Naive thymus-derived CD8-positive, alpha-beta T cell (primary cell): ENCODE measurements at places on chromosomes 5 and 9.

DNA sequence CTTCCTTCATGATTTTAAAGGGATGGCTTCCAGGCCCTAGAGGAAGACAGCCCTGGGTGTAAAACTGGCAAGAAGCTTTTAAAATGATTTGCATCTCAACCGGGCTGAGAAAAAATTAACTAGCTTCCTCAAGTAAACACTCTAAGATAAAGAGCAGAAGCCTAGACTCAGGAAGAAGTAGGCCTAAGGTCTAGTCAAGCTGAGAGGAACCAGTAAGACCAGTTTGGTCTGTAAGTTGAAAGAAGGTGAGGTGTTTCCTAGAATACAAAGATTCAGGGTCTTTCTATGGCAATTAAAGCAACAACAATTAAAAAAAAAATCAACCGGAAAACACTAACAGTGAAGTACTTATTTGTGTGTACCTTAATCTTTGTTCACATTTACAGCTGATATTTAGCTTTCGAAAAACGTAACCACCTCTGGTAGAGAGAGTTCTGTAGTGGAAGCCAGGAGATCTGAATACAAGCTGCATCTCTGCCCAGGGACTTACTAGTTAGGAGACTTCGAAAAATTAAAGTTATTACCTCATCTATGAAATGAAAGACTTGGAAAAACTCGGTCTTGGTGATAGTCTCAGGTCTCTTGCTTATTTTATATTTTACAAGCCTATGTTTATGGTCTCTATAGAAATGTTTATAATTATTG, 75.7 kb downstream of the TUSC1 start:
- no peak for DNase-seq

GRCh38 chr5:23445573-23445972, 61.8 kb upstream of the PRDM9 start:
- DNase-seq = no peak

DNA sequence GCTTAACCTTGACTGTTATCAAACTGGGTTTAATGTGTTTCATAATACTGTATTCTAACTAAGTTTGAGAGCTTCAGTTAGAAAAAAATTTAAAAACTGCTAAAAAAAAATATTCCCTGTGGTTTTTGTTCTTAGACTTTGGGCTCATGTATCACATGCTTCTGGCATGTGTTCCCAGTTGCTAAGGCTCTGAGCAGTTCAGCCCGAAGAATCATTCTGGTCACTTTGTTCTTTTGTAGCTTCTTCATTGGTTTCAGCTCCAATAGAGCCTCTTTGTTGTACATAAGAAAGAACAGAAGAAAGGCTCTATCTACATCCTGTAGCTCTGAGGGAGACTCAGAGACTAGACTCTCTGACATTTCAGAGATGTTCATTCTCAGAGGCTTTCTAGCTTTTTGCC, 25.6 kb downstream of the KCNN2 start:
- DNase-seq = no peak

DNA sequence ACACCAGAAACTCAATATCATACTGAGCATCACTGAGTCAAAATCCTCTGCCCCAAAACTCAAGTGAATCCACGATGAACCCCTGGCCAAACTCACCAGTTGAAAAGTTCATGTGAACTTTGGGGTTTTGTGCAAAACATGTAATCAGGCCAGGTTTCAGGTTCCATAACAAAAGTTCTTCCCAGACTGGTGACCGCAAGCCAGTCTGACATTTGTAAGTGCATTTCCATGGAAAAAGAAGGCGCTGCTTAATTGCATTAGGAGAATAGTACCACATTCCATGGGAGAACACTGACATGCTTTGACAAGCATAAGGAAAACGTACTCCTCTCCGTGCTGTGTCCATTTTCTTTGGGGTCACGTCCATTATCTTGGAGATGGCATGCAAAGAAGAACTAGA, 567.0 kb downstream of the BNC2 start:
- no peak for DNase-seq

- DNase-seq = no peak
Measured at GRCh38 chr5:57128325-57128724, 45.5 kb upstream of the GPBP1 start.

DNA sequence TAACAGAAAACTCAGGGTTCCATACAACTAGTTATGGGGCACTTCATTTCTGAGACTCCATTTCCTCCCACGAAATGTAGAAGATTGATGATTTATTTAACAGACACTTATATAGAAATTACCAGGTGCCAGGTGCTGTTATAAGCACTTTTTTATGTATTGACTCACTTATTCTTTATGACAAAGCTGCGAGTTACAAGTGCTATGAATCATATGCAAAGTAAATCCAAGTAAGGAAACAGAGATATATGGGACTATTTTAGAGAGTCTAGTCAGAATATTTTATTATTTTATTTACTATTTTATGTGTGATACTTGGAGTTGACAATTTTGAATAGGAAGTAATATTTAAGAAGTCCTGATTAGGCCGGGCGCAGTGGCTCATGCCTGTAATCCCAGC, 822.8 kb upstream of the C9orf72 start:
- no peak for DNase-seq

DNA sequence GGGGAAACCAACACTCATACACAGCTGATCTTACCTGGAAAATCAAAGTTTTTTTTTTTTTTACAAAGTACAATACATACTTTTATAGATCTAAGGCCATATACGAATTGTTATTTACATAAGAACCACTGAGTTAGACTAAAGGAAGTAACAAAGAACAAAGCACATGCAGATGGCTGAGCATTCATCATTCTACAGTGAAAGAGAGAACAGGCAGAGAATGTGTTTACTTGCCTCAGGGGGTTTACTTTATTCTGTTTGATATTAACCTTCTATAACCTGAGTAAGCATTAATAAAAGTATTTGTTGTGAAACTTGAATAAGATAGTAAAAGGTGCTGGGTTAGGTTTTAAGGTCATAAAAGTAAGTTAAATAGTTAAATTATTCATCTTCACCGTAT, 54.7 kb downstream of the SLC38A9 start:
- no peak for DNase-seq

DNA sequence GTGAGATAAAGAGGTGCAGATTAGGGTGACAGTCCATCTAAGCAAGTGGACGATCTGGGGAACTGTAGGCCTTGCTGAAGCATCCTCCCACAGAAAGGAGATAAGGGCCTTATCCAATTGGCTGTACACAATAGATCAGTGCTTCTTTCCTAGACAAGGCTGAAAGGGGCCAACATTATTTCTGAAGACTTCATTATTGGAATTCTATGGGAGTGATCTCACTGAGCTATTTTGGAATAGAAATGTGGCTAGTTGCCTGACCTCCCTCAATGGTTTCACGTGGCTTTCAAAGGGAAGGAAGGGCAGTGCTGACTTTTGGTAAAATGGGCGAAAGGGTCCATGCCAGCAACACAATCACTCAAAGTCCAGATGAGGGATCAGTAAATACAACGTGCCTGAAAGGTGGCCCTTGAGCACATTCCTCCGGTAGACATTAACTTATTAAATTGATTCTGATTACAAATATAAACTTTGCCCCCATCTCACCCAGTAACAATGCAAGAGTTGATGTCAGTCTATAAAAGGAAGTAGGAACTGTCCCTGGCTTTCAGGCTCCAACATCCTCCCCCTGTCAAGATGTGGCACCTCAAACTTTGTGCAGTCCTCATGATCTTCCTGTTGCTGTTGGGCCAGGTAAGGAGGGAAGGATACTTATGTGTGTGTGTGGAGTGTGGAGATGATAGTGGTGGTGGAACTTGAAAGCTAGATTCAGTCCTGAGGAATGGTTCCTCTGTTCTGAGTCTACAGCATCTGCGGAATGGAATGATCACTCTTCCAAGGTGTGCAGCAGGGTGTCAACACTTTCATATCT, at the start of gene LEAP2:
TSS of gene LEAP2 (plus strand) at position 550 of the 811 bp plus-strand sequence. CDS start at position 577, 27 bp downstream.
- no peak for DNase-seq

- no peak for DNase-seq
Measured at GRCh38 chr5:51202161-51202560, 181.1 kb upstream of the ISL1 start.

DNA sequence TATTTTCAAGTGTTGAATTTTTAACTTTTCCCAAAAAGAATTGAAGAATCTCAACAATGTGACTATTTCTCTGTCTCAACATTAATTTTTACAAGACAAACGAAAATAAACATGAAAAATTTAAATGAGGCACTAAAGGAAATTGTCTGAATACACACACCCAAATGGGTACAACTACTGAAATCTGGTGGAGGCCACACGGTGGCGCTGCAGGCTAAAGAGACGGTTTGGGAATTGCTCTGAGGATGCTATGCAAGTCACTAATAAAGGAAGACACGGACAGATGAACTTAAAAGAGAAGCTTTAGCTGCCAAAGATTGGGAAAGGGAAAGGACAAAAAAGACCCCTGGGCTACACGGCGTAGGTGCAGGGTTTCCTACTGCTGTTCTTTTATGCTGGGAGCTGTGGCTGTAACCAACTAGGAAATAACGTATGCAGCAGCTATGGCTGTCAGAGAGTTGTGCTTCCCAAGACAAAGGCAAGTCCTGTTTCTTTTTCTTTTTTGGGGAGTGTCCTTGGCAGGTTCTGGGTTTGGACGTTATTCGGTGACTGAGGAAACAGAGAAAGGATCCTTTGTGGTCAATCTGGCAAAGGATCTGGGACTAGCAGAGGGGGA, at the start of gene PCDHB10:
TSS of gene PCDHB10 (plus strand) at position 244 of the 616 bp plus-strand sequence. CDS start at position 444, 200 bp downstream.
- no peak for DNase-seq

DNA sequence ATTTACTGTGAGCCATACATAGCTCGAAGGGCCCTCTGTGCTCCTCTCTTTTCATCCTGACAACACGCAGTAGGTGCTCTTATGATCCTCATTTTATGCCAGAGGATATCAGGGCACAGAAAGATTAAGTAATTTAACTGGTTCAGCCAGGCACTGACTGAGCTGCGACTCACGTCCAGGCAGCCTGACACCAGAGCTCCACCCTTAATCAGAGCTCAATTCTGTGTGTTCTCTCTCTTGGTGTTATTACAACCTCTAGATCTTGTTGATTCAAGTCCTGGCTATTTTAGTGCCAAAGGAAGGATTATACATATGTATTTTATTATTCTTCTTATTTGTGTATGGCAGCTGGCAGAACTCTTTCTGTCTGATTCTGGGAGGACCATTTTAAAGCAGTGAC, 59.7 kb downstream of the OSMR start:
- DNase-seq = no peak

- no peak for DNase-seq
Measured at GRCh38 chr9:109468927-109469326, 29.2 kb downstream of the PTPN3 start.

DNA sequence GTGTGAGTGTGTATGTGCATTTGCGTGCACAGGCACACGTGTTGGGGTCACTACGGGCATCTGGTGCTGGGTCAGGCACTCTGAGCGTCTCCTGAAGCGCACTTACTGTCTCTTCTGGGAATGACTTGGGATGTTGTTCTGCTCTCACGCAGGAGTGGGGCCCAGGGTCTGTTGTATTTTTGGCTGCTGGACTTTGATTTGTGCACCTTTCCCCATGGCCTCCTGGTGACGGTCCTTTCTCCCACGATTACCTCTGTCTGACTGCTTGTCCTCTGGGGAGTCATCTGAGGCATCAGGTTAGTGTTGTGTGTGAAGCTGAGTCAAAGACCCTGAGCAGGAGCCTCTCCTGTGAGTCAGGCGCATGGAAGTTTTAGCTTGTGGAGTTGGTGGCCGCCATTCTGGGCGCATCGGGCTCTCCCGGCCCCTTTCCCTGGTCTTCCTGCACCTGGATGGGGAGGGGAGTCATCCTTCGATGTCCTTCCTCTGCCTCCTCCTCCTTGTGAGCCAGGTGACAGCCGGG, 62.1 kb downstream of the RXRA start:
- DNase-seq = no peak

GRCh38 chr5:73918791-73919221, 292.8 kb downstream of the ARHGEF28 start:
- no peak for DNase-seq

- no peak for DNase-seq
Measured at GRCh38 chr5:133779828-133780475, 167.6 kb upstream of the FSTL4 start.

DNA sequence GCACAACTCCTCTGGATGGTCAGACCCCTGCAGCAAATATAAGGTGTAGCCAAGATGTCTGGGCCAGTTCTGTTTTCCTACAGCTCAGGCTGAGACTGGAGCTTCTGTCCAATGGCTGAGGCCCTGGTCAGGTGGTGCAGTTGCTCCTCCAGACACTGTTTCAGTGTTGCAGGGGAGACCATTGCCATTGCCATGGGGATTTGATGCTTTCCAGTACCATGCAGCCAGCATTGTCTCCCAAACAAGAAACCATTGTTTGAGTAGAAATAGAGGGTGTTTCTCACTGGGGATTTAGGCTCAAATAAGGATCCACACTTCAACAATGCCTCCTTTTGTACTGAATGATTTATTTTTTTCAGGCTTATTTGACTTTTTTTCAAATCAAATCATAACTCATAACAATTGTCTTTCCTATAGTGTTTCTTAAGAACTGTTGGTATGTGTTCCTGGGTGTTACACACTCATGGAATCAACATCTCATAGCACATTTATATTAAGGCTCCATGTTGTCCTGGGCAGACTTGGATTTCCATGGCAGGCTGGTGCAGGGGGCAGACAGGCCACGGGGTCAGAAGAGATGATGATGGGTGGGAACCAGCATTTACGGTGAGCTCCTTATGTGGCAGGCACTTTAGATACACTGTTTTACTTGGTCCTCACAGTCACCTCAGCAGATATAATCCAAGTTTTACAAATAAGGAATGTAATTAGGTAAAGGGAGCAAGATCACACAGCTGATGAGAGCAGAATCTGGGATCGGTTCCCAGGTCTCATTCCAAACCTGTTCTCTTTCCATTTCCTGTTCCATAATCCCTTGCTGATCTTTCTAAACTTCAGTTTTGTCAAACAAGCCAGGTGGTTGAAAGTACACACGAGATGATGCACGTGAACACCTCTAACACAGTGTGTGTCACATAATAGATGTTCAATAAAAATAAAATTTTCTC, 95.9 kb upstream of the GNAQ start:
- DNase-seq = no peak

GRCh38 chr9:115524453-115525059, 406.6 kb upstream of the TNC start:
- no peak for DNase-seq

- no peak for DNase-seq
Measured at GRCh38 chr5:66595756-66596635, at the start of gene MAST4. TSS of gene MAST4 (plus strand) at chr5:66596393. CDS start at chr5:66596656, 263 bp downstream.

DNA sequence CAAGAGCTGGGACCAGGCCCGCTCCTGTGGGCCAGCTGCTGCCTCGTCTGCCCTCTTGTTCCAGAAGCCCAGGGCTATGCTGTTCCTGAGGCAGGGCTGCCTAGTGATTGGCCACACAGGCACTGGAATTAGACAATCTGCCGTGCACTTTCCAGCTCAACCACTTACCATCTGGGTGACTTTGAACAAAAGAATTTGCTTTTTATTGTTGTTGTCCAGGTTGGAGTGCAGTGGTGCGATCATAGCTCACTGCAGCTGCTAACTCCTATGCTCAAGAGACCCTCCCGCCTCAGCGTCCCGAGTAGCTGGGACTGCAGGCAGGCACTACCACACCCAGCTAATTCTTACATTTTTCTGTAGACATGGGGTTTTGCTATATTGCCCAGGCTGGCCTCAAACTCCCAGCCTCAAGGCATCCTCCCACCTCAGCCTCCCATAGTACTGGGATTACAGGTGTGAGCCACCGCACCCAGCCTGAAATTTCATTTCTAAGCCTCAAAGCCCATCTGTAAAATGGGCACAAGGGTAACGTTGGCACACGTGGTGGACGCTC, 1.2 kb upstream of the NEK6 start:
- DNase-seq = no peak
